Sigmoid colon (tissue), 7 donors: ENCODE measurements at places on chromosomes 12 and 14.
A peak's percentile ranks its signal among the peaks of the same experiment; 100 is the strongest.

DNA sequence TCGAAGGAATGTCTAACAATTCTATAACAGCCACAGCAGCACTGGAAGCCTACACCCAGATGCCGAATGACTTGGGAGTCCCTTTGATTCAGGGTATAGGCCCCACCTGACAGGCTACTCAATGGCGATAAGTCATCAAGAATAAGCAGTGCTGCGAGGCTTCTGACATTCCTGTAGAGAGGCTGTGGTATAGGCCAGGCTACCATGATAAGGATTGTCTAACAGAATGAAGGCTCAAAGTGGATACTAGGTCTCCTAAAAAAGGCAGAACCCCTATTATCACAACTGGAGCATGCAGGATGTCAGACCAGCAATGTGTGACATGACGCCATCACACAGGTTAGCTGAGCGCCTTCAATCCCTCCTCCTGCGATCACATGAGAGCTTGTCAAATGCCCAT is 53.2 kb downstream of the ZFP36L1 start:
- no peak overlapping the region for H3K4me3 ChIP-seq
- H3K36me3 ChIP-seq = no peaks in the 10 kb centered on the region

DNA sequence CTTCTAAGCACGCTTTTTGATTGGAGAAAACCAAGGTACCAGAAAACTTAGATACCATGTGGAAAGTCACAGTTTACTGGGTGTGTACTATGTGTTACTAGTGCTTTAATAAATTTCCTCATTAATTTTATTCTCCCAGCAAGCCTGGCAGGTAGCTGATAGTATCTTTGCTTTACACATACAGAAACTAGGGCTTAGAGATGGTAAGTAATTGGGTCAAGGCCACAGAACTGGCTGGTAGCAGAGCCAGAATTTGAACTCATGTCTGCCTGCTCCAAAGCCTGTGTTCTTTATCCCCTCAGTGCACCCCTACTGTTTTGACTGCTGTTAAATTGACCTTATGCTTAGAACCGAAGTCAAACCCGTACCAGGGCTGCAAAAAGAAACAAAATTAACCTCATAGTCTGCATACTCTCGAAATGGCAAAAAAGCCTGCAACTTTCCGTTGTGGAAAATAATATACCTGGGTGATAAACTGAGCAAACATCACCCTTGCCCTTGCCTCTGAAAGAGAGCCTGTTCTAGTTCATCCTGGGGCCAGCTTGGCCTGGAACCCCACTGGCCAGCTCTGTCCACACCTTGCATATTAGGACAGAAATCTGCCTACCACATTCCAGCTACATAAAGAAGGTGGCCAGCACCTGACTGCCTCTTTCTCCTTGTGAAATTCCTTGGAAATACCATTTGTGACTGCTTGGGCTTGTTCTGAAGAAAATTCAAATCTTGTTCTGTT is 118.9 kb downstream of the ETV6 start:
- no peaks in the 10 kb centered on the region for H3K27me3 ChIP-seq
- no peak for DNase-seq
- H3K4me3 ChIP-seq = no peak overlapping the region
- peak overlapping the region; percentile 92 for H3K27ac ChIP-seq

DNA sequence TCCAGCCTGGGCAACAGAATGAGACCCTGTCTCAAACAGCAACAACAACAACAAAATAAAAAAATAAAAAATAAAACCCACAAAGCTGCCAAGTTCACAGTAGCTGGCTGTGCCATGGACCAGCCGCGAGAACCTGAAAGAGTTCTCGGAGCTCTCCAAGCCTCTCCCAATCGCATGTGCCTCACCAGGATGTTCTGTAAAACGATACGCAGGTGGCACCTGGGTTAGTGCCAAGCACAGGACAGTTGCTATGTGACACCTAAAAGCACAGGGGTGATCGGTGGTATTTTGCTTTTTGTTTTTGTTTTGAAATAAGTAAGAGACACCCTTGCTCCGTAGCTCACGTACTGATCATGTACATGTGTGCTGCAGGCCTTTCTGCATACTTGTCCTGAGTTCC is 52.4 kb downstream of the RFLNA start:
- H3K4me1 ChIP-seq = no peaks in the 10 kb centered on the region
- no peaks in the 10 kb centered on the region for H3K27me3 ChIP-seq
- H3K36me3 ChIP-seq = peaks cover 92% of the 10 kb centered on the region
- H3K27ac ChIP-seq = no peak overlapping the region
- DNase-seq = no peak

- no peak overlapping the region for H3K4me3 ChIP-seq
- no peaks in the 10 kb centered on the region for H3K36me3 ChIP-seq
- no peaks in the 10 kb centered on the region for H3K27me3 ChIP-seq
- H3K4me1 ChIP-seq = no peaks in the 10 kb centered on the region
Measured at GRCh38 chr12:62866451-62867082, 68.4 kb downstream of the PPM1H start.

DNA sequence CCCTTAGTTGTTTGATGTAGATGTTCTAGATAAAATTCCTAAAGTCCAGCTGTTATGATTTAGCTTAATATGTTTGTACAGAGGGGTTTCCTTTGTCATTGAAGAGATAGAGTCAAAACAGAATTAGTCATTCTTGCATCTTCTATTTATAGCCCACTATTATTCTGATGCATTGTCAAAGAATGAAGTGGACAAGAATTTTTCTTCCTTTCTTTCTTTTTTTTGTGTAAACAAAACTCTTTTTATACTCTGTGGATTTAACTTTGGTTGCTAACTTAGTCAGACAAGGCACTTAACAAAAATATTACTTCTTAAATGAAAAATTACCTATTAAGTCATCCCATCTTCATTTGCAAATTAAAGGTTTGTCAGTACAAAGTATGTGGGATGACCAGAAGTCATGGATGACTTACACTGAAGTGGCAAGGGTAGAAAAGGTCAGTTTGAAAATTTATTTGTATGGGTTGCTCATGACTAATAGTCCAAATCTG is 215.6 kb upstream of the DDHD1 start:
- no peaks in the 10 kb centered on the region for H3K27me3 ChIP-seq
- H3K4me3 ChIP-seq = no peak overlapping the region
- no peak for DNase-seq
- H3K4me1 ChIP-seq = no peaks in the 10 kb centered on the region
- H3K27ac ChIP-seq = peak overlapping the region; percentile 27

GRCh38 chr14:102606296-102606695 is 13.8 kb downstream of the RCOR1 start:
- H3K36me3 ChIP-seq = no peaks in the 10 kb centered on the region
- H3K27ac ChIP-seq = no peak overlapping the region
- DNase-seq = no peak
- no peak overlapping the region for H3K4me3 ChIP-seq
- no peaks in the 10 kb centered on the region for H3K27me3 ChIP-seq

- H3K36me3 ChIP-seq = no peaks in the 10 kb centered on the region
- H3K27ac ChIP-seq = no peak overlapping the region
- no peaks in the 10 kb centered on the region for H3K27me3 ChIP-seq
- no peak overlapping the region for H3K4me3 ChIP-seq
- peaks cover 4% of the 10 kb centered on the region for H3K4me1 ChIP-seq
Measured at GRCh38 chr14:95117937-95118721, 39.2 kb downstream of the DICER1 start.

- DNase-seq = no peak
- peaks cover 10% of the 10 kb centered on the region for H3K36me3 ChIP-seq
- no peaks in the 10 kb centered on the region for H3K27me3 ChIP-seq
- H3K27ac ChIP-seq = peak overlapping the region; percentile 88
- H3K4me1 ChIP-seq = peaks cover 44% of the 10 kb centered on the region
Measured at GRCh38 chr12:15629761-15630160, 159.4 kb downstream of the EPS8 start.
